ENCODE measurements at places on chromosomes 2 and 18.

- no peak for DNase-seq
Observed at GRCh38 chr2:167640096-167640495, 607.3 kb downstream of the STK39 start.

- DNase-seq = no peak
Observed at GRCh38 chr2:8872821-8873432, 35.5 kb upstream of the KIDINS220 start.

- no peak for DNase-seq
Observed at GRCh38 chr18:28178720-28179119, 1.8 kb upstream of the CDH2 start.

DNA sequence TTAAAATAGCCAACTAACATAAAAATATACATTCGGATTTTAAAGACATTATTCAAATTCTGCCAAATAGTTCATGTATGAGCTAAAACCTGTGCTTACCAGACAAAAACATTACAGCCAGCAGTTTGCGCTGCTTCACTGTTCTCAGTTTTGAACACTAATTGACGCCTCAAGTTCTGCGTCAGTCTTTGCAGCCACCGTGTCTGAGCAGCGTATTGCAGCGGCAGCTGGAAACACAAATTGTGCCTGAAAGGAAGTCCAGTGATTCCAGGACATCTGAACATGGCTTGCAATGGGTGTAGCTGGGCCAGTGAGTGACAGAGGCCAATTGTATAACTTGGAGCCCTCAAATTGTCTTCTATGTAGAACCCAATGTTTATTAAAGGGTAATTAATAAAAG lies 267.6 kb downstream of the TFCP2L1 start:
- DNase-seq = no peak

DNA sequence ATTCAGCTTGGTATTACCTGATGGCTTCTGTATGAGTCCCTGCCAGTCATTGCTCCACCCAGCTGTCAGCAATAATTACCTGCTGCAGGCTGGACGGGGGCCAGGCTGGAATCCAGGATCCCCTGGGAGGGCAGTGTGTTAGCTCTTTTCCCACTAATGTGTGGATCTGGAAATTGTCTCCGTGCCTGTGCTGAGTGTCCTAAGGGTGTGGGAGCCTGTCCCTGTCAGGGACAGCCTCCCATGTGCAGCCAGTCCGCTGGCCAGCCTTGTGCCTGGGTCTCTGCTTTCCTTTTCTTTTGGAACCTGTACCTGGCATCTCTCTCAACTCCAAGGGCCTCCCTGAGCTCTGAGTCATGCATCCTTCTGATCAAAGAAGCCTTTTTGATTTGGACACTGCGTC lies 107.2 kb upstream of the SPRED2 start:
- DNase-seq = no peak

- DNase-seq = no peak
Observed at GRCh38 chr2:239328351-239329191, 72.2 kb downstream of the HDAC4 start.

DNA sequence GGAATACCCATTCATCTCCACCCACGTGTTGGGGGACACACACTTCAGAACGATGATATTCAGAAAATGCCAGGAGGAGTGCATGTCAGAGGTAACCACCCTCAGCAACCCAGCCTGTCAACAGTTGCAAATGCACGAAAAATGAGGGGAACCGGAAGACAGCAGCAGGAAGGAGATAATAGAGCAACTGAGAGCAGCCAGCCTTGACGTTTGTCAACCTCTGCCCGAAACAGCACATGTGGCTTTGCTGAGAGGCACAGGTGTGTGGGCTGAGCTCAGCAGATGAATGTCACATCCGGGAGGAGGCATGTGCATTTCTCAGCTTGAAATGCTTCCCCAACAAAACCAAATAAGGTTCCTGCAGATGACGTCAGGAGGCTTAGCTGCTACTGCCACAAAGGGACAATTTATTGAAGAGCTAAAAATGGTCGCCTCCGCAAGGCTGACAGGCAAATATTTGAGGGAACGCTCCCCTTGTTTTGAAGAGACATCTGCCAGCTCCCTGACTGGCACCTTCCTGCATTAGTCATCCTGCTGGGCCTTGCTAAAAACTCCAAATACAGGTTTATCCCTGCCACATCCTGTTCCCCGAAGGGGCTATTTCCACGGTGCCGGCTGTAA lies 419.0 kb downstream of the NBAS start:
- peak; percentile 67 for DNase-seq

GRCh38 chr2:177207101-177207500 lies 5.5 kb upstream of the HNRNPA3 start:
- no peak for DNase-seq

GRCh38 chr2:127011231-127011661 lies 95.7 kb downstream of the BIN1 start:
- no peak for DNase-seq

GRCh38 chr2:151632993-151633565 lies 101.2 kb downstream of the NEB start:
- DNase-seq = no peak

- DNase-seq = no peak
Observed at GRCh38 chr2:216687646-216688045, 7.7 kb downstream of the IGFBP5 start.

DNA sequence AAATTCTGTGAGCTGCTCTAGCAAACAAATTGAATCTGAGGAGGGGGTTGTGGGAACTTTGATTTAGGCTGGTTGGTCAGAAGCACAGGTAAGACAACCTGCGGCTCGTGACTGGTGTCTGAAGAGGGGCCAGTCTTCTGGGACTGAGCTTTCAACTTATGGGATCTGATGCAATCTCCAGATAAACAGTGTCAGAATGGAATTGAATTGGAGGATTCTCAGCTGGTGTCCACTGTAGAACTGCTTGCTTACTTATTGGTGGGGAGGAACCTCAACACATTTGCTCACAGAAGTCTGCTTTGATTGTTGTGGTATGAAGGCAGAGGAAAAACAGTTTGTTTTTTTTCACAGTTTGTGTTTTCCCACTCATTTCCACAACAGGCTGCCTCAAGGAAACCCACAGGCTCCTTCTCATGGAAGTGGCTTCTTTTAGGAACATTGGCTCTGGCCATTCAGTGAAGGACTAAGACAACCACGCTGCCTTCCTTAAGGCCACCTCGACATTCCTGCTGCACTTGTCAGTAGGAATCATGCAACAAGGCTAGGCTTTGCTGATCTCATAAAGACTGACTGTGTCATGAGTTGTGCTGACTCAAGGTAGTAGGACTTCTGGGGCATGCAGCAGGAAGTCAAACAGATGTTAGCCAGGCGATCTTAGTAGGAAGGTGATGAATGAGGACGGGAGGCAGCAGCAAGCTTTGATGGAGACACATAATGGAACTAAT lies 104.7 kb downstream of the TSN start:
- DNase-seq = no peak

- DNase-seq = no peak
Observed at GRCh38 chr18:55321265-55322177, 266.5 kb downstream of the TCF4 start.

- no peak for DNase-seq
Observed at GRCh38 chr2:46821600-46821999, 94.0 kb downstream of the MCFD2 start.

DNA sequence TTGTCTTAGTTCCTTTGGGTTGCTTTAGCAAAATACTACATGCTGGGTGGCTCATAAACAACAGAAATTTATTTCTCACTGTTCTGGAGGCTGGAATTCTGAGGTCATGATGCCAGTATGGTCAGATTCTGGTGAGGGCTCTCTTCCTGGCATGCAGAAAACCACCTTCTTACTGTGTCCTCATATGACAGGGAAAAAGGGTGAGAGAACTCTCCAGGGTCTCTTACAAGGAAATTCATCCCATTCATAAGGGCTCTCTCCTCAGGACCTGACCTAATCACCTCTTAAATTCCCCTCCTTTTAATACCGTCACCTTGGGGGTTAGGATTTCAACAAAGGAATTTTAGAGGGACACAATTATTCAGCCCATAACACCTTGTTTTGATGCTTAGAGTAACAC lies 243.1 kb upstream of the TNP1 start:
- DNase-seq = no peak

- no peak for DNase-seq
Observed at GRCh38 chr2:238420878-238421694, 5.6 kb upstream of the ASB1 start.

DNA sequence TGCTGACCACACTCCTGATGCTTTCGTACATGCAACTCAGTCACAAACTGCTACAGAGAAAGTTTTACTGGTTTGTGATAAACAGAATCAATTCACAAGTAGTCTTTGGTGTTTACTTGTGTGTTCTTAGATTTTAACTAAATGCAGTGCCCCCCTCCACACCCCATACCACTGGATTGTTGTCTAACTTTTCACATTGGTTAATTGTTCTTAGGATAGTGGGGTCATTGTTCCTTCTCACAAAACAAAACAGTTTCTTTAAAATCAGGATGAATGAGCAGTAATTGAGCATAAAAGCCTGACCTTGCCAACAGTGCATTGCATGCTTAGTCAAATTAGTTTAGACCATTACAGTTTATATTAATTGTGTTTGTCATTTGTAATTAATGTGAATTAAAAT lies 14.1 kb upstream of the PNPT1 start:
- no peak for DNase-seq

- DNase-seq = no peak
Observed at GRCh38 chr2:7440977-7441376, 523.8 kb downstream of the RNF144A start.

- no peak for DNase-seq
Observed at GRCh38 chr2:224938651-224939182, 103.6 kb downstream of the DOCK10 start.

DNA sequence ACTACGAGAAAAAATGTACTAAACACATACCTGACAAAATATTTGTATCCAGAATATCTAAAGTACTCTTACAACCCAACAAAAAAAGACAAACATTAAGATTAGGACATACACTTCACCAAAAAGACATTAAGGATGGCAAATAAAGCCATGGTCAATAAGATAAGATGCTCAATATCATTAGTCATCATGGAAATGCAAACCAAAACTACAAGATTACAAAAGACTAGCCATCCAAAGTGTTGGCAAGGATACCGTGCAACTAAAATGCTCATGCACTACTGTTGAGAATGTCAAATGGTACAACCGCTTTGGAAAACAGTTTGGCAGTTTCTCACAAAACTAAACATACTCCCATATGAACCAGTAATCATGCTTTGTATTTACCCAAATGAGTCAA lies 29.7 kb downstream of the MAP3K2 start:
- DNase-seq = no peak

DNA sequence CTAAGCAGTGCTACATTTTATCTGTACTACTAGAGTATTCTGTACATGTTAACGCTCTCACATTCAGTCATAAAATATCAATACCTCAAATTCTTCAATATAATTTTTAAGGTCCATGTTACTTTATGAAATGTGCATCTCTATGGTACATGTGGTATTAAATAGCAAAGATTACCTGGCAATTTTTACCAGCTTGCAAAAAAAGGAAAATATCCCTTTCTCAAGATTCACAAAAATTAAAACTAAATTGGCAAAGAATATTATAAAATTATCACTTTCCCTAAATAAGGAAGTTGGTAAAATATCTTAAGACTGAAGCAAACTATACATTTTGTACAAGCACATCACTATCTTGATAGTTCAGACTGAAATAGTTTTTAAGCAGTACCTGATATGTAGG lies 115.0 kb upstream of the RNU4ATAC start:
- no peak for DNase-seq

Measured in activated CD8-positive, alpha-beta memory T cell treated with anti-CD3 and anti-CD28 coated beads for 4 hours (primary cell).